Activated T-cell treated with anti-CD3 and anti-CD28 coated beads for 1 hour (primary cell): ENCODE measurements at places on chromosomes 11 and 22.

- DNase-seq, result no peak
Observed at GRCh38 chr11:28384418-28384817, 276.2 kb downstream of the METTL15 start.

- DNase-seq, result no peak
Observed at GRCh38 chr11:2481253-2481652, 36.4 kb downstream of the KCNQ1 start.

DNA sequence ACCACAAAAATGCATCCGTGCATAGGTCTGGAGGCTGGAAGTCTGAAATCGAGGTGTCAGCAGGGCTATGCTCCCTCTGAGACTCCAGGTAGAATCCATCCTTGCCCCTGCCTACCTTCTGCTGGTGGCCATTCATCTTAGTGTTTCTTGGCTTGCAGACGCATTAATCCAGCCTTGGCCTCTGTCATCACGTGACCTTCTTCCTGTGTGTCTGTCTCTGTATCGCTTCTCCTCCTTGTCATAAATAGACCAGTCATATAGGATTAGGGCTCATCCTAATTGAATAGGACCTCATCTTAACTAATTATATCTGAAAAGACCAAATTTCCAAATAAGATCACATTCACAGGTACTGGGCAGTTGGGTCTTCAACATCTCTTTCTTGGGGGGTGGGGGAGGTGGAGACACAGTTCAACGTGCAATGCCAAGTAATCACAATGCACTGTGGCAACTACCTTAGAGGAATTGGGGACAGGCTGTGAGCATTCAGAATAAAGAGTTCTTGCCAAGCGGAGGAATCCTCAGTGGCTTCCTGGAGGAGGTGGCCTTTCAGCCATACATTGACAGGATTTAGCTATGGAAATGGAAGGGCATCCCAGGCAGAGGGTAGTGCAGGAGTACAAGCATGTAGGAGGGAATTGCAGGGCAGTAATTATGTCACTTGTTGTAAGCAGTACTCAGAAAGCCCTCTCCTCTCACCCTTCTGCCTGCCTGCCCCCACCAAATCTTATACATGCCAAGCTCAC is 96.2 kb upstream of the SYT13 start:
- DNase-seq, result no peak

GRCh38 chr11:44319170-44319551 is 9.2 kb upstream of the ALX4 start:
- DNase-seq, result no peak

DNA sequence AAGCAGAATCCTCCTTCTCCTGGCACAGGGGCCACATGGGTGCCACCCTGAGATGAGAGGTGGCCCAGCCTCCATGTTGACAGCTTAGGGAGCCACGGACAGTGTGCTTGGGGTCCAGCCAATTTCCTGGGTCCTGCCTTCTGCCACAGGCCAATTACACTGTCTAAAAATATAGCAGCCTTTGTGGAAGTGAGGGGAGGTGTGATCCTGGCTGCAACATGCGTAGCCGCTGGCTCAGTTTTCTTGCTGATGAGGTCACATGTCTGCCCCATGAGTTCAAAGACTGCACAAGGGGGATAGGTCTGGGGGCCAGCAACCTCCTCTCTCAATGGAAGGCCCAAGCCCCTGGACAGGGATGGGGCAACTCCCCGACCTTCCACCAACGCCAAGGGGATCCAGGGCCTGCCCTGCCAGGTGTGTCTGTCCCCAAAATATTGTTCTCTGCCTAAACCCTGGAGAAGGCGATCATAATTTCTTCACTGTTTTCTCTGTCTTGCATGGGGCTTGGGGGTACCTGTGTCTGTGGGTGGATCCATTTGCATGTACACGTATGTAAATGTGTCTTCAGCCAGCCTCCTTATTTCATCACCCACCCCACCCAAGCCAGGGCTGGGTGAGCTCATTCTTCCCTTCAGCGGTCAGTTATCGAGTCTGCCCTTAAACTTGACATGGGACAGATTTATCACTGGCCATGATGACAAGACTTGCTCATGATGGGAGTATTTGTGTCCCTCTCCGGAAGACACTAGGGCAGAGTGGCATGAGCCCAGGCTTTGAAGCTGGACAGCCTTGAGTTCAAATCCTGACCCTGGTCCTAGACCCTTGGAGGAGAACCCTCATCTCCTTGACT is 59.4 kb downstream of the OTOG start:
- DNase-seq, result no peak

GRCh38 chr22:17343766-17344165 is 25.5 kb upstream of the CECR2 start:
- no peak for DNase-seq

DNA sequence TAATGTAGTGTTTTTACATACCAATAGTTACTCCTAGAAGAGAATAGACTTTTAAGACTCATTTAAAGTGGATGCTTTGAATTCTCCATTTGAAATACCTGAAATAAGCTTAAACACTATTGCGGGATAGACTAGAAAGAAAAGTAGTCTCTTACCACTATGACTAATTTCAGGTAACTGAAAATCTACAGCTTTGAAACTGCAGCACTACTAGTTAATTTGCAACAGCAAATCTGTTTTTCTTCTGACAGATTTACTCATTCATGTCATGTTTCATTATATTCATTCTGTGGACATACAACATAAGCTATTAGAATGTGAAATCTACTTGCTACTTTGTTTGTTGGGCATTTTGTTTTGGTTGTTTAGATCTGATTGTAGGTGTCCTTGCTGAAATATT is 153.6 kb downstream of the MAML2 start:
- DNase-seq, result no peak

DNA sequence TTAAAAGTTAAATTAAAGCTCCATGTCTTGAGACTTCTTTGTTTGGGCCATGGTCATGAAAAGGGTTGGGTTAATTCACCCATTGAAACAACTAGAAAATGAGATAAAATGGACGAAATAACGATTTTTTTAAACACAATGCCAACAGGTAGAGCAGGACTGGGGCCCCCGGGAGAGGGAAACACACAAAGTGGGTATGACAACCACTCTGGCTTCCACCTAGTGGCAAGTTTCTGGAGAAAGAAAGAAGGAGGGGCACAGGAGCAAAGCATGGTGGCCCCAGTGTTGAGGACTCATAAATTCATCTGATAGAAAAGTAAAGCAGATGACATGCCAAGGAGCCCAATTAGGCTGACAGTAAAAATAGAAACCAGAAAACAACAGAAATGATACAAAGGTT is 68.4 kb downstream of the MYEOV start:
- DNase-seq, result no peak

- DNase-seq, result no peak
Observed at GRCh38 chr22:17770180-17771077, 3.8 kb downstream of the BID start.

DNA sequence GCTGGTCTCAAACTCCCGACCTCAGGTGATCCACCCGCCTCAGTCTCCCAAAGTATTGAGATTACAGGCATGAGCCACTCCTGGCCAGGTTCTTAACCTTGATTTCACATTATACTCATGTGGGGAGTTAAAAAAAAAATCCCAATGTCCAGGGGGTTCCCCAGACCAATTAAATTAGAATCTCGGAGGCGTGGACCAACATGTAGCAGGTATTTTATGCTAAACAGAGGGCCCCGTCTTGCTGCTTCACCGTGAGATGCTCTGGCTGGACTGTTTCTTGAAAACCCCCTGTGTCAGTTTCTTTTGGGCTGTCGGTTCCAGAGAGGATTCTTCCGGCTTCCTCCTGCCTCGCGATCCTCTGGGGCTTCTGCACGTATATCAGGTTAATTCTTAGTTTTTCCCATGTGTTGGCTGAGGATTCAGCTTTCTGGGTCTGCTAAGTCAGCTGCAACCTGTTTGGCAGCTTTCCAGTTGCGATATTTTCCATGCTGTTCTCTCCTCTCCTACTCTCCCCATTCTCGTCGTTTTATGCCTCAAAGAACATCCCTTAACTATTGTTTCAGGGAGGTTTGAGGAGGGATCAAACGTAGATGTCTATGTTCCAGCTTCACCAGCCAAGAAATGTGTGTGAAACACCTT is 50.6 kb upstream of the ACCSL start:
- no peak for DNase-seq

DNA sequence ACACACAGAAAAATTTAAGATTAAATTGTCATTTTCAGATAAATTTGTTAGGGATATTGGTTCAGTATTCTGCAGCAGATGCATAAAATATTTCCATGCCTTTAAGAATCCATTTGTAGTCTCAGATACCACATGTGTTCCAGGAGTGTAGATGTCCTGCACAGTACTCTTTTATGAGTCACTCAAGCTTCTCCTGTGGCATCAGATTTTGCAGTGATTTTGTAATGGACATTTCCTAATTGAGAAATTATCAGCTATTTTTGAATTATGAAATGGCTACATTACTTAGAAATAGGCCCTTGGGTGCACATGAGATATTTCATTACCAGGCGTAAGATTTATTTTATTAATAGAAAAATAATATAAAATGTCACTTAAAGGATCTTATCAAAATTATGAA is 18.9 kb downstream of the MMP3 start:
- DNase-seq, result no peak

- DNase-seq, result no peak
Observed at GRCh38 chr11:28822576-28822975, 714.4 kb downstream of the METTL15 start.

GRCh38 chr22:29470159-29470855 is 9.7 kb upstream of the NEFH start:
- peak; percentile 49 for DNase-seq

DNA sequence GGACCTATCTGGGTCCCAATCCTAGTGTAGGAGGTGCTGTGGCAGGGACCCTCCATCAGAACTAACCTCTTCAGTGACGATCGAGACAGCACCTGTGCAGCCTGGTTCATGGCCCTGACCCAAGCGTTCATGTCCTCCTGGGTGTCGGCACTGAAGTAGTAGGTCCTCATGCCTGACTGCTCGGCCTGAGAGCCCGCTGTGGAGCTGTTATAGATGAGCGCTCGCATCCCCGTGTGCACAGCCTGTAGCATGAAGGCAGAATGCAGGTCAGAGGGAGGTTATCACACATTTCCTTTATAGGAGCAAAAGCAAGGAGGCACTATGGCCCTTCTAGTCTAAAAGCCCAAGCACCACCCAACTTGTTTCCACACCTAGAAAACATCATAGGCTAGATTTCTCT is 103.0 kb downstream of the C11orf58 start:
- no peak for DNase-seq

DNA sequence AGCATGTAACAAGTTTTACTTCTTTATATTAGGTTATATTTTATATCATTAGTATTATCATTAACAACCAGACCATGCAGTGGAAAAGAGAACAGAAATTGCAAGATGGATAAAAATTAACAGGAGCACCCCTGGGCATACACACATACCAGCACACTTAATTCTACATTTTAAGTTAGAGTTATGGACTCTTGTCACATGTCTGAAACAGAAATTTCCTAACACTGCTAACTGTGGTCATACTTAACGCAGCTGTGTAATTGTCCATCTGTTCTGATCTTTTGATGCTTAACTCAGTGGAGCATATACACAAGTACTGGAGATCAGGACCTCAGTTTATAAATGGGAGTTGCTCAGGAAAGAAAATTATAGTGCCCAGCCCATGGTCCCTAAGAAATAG is 358 bp downstream of the OR52H1 start:
- no peak for DNase-seq

DNA sequence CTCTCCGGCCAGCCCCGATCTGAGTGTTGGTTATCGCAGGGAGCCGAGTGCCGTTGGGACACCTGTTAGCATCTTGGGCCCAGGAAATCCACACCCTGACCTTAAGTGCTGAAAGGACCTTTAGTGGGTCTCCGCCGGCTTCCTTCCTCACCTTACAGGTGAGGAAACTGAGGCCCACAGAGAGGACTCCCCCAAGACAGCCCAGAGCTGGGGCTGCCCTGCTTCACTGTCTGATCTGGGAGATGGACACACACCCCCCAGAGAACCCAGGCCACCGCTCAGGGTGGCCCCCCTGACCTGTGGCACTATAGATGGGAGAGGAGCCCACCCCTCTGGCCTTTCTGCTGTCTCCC is 73.6 kb downstream of the FBLN1 start:
- no peak for DNase-seq

- no peak for DNase-seq
Observed at GRCh38 chr22:39956932-39957664, 3.1 kb upstream of the TMA7B start.

DNA sequence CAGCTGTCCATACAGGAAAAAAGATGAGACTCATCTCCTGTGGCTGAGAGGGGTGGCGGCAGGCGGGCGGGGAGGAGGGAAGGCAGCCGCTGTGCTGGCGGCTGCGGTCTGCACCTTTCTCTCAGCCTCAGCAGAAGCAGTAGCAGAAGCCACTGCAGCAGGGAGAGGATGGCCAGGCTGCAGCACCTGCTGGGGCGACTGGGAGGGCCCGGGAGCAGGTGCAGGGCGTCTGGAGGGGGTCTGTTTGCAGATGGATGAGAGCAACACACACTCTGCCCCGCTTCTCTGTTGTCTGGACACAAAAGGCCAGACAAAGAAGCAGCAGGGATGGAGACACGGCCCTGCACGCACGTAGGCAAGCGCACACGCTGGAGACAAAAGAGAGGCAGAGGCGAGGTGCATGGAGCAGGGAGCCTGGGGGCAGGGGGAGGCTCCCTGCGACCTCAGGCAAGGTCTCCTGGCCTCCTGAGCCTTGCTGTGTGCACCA is 9.3 kb upstream of the MIAT start:
- peak; percentile 36 for DNase-seq

GRCh38 chr22:38196791-38197419 is 4.9 kb upstream of the MAFF start:
- no peak for DNase-seq

DNA sequence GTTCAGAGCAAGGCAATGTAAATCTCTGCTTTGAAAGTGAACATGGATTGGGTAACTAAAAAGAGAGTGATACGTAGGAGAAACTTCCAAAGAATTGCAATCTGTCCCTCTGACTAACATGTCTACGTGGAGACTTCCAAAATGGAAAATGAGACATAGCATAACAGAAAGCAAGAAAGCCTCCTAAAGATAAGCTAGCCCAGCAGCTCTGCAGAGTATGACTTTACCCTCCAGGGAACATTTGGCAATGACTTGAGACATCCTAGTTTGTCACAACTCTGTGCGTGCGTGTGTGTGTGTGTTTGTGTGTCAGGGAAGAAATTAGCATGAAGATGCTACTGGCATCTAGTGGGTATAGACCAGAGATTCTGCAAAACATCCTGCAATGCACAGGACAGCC is 817.4 kb downstream of the NTM start:
- DNase-seq, result no peak
